ENCODE measurements at places on chromosomes 16 and 17. TPM values are rescaled to one million over a fixed set of nuclear protein-coding genes. Genes with fewer than 3 reads are reported as not detected.

CTRL gene
- polyA plus RNA-seq = 1.9 TPM

KRTAP1-5 gene
- polyA plus RNA-seq = 0.09 TPM

CD300E gene
- polyA plus RNA-seq = not detected

EXOC3L1 gene
- 0.10 TPM for polyA plus RNA-seq

CORO6 gene
- polyA plus RNA-seq = 0.82 TPM

PRSS27 gene
- polyA plus RNA-seq = 0.73 TPM

MRTFB gene
- polyA plus RNA-seq = 14.0 TPM

OR3A2 gene
- polyA plus RNA-seq = not detected

SNAI3 gene
- 0.18 TPM for polyA plus RNA-seq

TMEM92 gene
- 0.10 TPM for polyA plus RNA-seq

PRAC2 gene
- not detected for polyA plus RNA-seq

ZPBP2 gene
- polyA plus RNA-seq = not detected

RGS11 gene
- polyA plus RNA-seq = 0.11 TPM

TBC1D3B gene
- 2.1 TPM for polyA plus RNA-seq

ARSG gene
- 15.2 TPM for polyA plus RNA-seq

ACD gene
- polyA plus RNA-seq = 38.3 TPM

CMTM2 gene
- polyA plus RNA-seq = not detected

NLRC3 gene
- polyA plus RNA-seq = not detected

NOG gene
- not detected for polyA plus RNA-seq

JPH3 gene
- not detected for polyA plus RNA-seq

PIRT gene
- polyA plus RNA-seq = not detected

CHST6 gene
- polyA plus RNA-seq = 0.25 TPM

ABCC11 gene
- polyA plus RNA-seq = 1.4 TPM
